HFFc6 (cell line): ENCODE measurements at places on chromosomes 13 and 19.

DNA sequence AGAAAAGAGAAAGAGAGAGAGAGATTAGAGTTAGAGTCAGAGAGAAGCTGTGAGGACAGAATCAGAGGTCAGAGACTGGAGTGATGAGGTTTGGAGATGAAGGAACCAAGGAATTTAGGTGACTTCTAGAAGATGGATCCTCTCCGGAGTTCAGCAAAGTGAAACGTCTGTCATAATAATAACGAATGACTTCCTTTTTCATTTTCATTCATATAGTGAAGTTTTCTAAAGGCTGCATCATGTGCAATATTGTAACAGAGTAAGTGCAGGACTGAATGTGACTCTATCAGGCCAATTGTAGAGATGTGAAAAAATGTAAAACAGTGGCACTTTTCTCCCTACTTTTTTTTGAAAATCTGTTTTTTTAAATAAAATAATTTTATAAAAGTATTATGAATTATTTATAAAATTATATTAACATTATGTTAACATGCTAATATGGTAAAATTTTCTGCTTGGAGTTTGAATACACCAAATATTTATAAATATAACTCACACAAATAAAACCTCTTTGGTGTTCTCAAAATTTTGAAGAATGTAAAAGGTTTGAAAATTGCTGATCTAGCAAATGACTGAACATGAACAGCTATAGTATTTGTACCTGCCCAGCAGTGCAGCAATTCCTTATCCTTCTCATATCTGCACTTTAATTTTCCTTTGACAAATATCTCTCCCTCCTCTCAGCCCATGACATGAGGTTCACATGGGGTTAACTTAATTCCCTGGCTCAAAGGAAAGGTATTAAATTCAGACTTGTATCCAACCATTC is 4.2 kb upstream of the TNFSF11 start:
- DNase-seq = no peak

DNA sequence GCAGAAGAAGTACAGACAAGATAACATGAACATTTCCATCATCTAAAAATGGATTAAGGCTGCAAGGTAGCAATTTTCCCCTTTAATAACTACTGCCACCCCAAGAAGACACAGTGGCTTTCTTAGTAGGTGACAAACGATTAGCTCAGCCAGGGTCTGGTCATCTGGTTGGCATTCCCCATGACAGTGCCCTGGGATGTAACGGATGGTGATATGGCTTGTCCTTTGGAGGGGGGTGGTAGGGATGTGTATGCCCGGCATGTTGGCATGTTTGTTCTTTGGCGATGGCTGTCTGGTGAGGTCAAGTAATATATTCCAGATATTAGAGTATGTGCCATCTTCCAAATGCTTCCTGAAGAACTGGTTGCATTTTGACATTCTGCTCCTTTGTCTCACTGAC is 135.6 kb upstream of the ZNF536 start:
- DNase-seq = no peak

DNA sequence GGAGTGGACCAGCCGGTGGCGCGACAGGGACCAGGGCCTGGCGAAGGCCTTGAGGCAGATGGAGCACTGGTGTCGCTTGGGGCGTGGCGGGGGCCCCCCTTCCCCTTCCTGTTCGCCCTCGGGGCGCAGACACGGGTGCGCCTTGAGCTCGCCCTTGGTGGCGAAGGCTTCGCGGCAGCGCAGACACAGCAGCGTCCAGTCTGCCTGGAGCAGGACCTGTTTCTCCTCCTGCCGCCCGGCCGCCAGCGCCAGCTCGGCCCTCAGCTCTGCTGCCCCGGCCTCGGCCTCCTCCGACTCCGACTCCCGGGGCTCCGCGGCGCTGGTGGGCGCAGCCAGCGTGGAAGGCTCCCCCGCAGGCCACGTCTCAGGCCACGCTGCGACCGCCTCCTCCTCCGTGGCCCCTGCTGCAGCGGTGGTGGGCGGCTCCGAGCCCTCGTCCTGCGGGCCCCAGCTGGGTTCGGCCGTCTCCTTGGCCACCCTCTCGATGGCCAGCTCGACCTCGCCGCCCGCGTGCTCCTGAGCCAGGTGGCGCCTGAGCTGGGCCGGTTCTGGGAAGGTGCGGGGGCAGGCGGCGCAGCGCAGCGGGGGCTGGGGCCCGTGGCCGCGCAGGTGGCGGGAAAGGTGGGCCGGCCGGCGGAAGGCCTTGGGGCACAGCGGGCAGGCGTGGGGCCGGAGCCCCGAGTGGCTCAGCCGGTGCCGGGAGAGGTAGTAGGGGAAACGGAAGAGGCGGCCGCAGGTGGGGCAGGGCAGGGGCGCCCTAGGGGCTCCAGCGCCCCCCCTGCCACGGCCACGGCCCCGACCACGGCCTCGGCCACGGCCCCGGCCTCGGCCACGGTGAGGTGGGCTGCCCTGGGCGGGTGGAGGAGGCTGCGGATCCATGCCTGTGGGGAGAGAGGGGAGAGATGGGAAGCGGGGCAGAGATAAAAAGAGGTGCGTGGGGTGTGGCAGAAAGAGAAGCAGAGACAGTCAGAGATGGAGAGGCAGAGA is 1.6 kb downstream of the ZNF579 start:
- no peak for DNase-seq

GRCh38 chr19:42121656-42122069 is 10.6 kb downstream of the POU2F2 start:
- DNase-seq = peak; percentile 84

DNA sequence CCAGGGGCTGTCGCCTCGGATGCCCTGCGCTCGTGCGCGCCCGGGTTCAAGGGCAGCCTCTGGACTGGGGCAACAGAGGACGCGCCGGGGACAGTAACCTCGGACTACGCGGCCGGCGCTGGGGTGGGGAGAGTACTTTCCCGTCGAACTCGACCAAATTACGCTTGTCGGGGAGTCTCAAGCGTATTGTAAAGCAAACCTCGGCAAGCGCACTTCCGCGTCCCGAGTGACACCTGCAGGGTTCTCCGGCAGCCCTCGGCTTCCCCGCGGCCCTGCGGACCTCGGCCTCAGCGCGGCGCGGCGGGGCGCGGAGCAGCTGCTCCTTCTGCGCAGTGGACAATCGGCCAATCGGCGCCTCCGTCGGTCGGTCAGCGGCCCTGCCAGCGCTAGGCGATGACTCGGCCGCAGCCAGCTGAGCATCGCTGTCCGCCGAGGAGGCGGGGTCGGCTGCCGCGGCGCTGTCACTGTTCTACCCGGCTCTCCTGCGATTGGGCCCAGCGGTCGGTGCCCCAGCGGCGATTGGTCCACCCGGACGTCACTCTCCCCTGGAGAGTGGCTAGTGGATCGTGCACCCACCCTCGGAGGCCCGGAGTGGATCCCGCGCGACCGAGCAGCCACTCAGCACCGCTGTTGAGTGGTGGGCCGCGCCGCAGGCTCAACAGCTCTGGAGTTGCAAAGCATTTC is at the start of gene SLC46A3:
Gene SLC46A3 (minus strand): TSS at position 428 of the 684 bp plus-strand sequence. CDS start 972 bp downstream, outside the sequence.
- peak; percentile 99 for DNase-seq

DNA sequence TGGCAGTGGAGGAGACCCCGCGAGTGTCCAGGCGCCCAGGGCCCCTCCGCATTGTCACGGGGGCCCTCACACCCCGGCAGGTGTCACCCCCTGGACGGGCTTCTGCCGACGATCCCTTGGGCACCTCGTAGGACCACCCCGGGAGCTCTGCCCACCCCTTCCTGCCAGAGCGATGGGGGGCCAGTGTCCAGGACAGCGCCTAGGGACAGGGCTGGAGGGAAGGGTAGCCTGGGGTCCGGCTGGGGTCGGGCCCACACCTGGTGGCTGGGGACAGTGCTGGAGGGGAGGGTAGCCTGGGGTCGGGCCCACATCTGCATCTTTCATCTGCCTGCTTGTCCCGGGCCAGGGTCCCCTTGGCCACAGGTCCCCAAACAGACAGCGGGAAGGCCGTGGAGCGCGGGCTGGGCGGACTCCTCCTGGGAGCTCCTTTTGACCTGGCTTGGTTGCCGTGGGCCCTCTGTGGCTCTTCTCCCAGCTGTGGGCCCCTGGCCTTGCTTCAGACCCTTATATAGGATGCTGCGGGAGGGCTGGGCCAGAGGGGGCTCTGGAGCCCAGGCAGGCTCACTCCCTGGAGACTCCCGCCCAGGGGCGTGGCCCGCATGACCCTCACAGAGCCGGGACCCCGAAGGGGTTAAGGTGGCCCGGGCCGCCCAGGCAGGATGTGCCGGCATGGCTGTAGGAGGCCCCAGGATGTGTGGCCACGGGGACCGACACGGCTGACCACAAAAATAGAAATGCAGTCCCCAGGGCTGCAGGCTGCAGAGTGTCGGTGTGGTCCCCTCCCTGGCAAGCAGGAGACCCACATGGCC is 74.1 kb upstream of the MCF2L start:
- no peak for DNase-seq

- DNase-seq = no peak
These were observed 109.7 kb downstream of the LRCH1 start for GRCh38 chr13:46662690-46663089.

DNA sequence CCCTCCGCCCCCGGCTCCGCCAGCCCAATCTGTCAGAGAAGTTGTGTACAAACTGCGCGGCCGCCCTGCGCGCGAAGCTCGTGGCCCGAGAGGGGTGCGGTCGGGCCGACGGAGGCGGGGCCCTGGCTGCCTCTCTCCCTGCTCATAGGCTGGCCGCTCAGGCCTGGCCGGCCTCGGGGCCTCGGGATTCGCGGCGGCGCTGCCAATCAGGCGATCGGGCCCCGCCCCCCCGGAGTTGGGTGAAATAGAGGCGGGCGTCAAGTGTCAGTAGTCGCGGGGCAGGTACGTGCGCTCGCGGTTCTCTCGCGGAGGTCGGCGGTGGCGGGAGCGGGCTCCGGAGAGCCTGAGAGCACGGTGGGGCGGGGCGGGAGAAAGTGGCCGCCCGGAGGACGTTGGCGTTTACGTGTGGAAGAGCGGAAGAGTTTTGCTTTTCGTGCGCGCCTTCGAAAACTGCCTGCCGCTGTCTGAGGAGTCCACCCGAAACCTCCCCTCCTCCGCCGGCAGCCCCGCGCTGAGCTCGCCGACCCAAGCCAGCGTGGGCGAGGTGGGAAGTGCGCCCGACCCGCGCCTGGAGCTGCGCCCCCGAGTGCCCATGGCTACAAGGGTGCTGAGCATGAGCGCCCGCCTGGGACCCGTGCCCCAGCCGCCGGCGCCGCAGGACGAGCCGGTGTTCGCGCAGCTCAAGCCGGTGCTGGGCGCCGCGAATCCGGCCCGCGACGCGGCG is at the start of gene KLF5:
Gene KLF5 (plus strand): TSS at position 270 of the 724 bp plus-strand sequence. CDS start 323 bp downstream, at position 593.
- peak; percentile 96 for DNase-seq

GRCh38 chr19:48513289-48514122 is 1.9 kb upstream of the LMTK3 start:
- peak; percentile 24 for DNase-seq

DNA sequence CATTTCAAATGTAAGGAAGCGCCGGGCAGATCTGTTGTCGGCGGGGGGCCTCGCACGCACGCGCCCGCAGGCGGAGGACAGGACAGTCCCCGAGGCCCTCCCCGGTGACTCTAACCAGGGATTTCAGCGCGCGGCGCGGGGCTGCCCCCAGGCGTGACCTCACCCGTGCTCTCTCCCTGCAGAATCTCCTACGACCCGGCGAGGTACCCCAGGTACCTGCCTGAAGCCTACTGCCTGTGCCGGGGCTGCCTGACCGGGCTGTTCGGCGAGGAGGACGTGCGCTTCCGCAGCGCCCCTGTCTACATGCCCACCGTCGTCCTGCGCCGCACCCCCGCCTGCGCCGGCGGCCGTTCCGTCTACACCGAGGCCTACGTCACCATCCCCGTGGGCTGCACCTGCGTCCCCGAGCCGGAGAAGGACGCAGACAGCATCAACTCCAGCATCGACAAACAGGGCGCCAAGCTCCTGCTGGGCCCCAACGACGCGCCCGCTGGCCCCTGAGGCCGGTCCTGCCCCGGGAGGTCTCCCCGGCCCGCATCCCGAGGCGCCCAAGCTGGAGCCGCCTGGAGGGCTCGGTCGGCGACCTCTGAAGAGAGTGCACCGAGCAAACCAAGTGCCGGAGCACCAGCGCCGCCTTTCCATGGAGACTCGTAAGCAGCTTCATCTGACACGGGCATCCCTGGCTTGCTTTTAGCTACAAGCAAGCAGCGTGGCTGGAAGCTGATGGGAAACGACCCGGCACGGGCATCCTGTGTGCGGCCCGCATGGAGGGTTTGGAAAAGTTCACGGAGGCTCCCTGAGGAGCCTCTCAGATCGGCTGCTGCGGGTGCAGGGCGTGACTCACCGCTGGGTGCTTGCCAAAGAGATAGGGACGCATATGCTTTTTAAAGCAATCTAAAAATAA is 18.2 kb downstream of the IL17D start:
- DNase-seq = peak; percentile 56

DNA sequence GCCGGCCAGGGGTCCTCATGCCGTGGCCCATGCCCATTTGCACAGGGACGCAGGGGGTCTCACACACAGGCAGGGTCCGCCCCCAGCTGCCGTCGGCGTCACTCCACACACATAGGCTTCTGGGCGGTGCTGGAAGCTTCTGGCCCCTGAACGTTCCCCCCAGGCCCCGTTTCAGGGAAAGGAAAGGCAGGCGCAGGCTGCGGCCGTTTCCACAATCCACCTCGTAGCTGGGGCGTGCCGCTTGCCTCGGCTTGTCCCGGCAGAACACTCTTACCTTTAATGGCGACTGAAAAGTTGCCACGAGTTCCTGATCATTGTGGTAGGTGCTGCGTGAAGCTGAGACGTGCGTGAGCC is 53.4 kb downstream of the MCF2L start:
- no peak for DNase-seq

DNA sequence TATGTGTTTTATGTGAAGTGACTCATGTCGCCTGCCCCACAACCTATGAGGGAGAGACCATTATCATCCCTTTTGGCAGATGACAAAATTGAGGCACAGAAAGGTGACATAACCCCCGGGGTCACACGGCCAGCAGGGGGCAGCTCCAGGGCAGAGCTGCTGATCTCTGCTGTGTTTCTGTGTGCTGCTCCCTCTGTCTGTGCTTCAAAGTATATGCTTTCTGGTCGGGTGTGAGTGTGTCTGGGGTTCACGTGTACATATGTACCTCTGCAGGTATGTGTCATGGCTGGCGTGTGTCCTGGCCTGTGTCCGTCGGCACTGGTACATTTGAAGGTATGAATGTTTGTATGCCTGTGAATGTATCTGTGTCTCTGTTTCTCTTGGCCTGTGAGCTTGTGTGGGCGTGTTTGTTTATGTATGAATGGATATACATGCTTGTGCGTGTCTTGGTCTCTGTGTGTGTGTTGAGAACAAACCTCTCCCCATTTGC is 7.1 kb downstream of the LIPE start:
- DNase-seq = peak; percentile 49

DNA sequence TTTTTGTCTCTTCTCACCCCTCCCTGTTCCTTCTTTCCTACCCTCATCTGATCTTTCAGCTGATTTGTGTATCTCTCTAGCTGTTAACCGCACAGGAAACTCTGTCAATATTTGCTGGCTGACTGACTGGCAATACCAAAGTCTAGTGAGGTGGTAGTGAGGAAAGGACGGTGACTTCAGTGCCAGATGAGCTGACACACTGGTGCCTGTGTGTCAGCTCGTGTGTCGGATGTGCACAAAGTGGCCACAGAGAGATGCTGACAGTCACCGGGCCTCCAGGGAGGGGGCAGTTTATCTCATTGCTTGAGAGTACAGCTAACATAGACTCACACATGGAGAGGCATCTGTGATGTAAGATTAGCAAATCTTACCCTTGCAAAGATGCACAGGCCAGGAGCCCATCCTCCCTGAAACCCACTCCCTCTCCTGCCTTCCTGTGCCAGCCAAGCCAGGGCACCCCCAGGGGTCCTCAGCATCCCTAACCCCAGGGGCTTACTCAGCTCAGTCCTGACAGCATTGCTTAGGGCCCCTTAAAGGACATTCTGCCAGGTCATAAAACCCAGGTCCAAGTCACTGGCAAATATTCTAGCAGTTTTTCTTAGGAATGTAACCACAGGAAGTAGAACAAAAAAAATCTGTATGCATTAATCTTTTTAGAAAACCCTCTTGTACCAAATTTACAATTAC is 80.2 kb downstream of the SHISA2 start:
- no peak for DNase-seq
